ENCODE measurements at places on chromosomes 6 and 20. TPM values are rescaled to one million over a fixed set of nuclear protein-coding genes. Genes with fewer than 3 reads are reported as not detected.

The C4A gene
- 10.1 TPM for total RNA-seq

GRCh38 chr20:10848810-10849370 lies 175.1 kb upstream of the JAG1 start:
- H3K27ac ChIP-seq: no peak overlapping the region
- H3K4me3 ChIP-seq: no peak overlapping the region
- H3K36me3 ChIP-seq: peaks cover 3% of the 10 kb centered on the region
- DNase-seq: no peak
- H3K27me3 ChIP-seq: no peaks in the 10 kb centered on the region

DNA sequence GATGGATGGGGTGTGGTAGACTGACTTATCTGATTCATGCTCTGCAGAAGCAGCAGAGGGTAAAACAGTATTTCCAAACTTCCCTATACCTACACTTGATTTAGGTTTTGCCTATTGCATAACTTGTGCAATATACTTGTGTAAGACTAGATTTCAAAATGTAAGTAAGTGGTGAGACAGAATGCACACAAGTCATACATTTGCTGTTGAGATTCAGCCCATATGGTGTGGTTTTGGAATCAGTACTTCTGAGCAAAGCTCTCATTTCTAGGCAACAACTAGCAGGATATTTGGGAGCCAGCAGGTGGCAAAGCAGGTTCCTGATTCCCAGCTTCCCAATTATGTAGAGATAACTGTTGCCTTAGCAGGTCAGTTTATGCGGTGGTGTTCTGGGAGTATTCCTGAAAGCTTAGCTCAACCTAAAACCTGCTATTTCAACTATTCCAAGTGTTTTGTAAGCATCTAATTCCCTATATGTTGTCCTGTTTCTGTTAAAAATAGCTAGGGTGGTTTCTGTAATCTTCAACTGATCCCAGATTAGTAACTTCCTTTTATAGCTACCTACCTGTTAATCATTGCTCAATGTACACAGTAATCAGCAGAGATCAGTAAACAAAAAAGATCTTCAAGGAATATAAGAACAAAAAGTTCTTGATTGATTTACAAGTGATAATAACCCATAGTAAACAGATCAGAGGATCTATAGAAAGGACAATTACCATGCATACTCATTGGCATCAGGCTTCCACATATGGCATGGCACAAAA lies 8.5 kb upstream of the FABP7 start:
- no peak overlapping the region for H3K4me3 ChIP-seq
- H3K4me1 ChIP-seq: no peaks in the 10 kb centered on the region
- no peak for DNase-seq

The RNF182 gene
- total RNA-seq: 3.0 TPM

The GINM1 gene
- 20.3 TPM for total RNA-seq

The ARMH2 gene
- total RNA-seq: not detected

The TSPO2 gene
- not detected for total RNA-seq

DNA sequence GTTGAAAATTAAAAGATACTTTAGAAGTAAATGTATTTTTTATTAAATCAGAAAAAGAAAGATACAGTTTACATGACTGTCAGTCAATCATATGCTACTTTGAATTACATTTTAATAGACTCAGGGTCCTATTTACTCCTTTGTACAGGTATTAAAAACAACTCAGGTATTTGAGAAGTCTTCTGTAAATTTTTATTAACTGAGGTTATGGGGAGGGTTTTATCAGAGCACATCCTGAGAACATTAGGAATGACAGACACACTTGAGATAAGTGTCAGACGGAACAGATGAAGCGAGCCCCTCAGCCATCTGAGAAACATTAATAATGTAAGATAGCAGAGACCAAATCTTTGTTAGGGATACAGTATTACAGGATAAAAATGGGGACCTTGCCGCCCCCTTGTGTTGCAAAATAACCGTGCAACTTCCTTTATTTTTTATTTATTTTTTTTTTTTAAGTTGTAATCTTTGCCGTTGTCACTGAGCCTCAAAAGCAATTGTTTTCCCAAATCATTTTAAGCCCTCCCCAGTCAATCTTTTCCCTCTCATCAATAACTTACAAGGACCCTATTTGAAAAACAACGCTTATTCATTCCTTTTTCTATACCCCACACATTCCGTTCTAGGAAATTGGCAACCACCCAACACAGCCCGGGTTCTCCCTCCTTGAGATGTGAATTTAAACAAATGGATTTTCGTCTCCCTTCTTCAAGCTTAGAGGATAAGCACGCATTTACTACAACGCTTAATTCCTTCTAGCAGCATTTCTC lies 126.7 kb downstream of the BCAS1 start:
- no peak overlapping the region for H3K4me3 ChIP-seq
- H3K4me1 ChIP-seq: peaks cover 44% of the 10 kb centered on the region
- no peak overlapping the region for H3K27ac ChIP-seq

DNA sequence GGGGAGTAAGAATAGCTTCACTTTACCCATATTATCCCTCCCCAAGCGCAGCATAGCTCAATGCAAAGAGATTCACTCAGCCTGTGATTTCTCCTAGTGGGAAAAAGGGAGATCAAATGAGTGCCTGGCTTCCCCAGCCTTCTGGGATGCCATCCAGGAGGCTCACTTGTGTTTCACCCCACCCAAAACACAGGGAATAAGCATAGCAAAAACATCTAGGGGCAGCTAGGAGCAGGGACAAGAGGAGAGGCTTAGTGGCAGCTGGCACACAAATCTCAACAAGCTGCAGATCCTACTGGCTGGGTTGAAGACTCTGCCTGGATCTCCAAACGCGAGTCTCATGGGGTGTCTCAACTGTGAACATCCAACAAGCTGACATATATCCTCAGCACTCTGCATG lies 715.8 kb downstream of the RNF144B start:
- H3K27me3 ChIP-seq: no peaks in the 10 kb centered on the region
- peaks cover 18% of the 10 kb centered on the region for H3K4me1 ChIP-seq
- H3K36me3 ChIP-seq: peaks cover 20% of the 10 kb centered on the region
- no peak overlapping the region for H3K27ac ChIP-seq
- H3K4me3 ChIP-seq: no peak overlapping the region
- no peak for DNase-seq

The NHSL1 gene
- total RNA-seq: 56.6 TPM

GRCh38 chr20:48705240-48706115 lies 122.3 kb downstream of the PREX1 start:
- peaks cover 14% of the 10 kb centered on the region for H3K36me3 ChIP-seq
- no peak overlapping the region for H3K4me3 ChIP-seq
- no peaks in the 10 kb centered on the region for H3K27me3 ChIP-seq

DNA sequence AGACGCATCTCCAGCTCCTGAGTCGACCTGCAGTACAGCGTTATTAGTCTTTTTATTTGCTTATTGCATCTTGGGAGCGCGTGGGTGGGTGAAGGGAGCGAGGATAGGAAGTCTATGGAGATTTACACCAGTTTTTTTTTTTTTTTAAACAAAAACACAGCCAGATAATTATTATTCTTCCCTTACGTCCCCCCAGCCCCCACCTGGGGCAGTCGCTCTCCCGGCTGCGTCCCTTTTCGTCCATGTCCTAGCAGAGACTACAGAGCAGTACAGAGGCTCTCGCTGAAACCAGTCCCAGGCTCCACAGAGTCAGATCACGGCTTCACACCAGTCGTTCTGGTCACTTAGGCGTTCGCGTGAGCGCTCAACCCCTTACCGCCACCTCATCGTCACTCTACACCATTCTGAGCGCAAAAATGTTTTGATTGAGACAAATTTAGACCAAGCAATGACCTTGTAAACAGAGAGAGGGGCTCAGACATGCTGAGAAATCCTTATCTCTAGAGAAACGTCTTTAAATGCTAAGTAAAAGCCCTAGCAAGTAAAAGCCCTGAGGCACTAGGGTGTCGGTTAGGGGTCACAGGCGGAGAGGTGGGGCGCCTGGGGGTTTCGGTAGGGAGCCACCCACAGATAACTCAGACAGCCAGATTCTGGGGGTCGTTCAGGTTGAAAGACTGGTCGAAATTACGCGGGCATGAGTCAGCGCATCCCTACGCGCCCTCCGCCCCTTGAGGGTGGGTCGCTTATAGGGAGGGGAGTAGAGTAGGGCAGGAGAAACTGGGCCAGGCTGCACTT lies 975 bp upstream of the PPT2 start:
- H3K27me3 ChIP-seq: no peaks in the 10 kb centered on the region
- peaks cover 10% of the 10 kb centered on the region for H3K36me3 ChIP-seq
- H3K4me3 ChIP-seq: peak overlapping the region; percentile 100
- H3K27ac ChIP-seq: peak overlapping the region; percentile 97
- peaks cover 47% of the 10 kb centered on the region for H3K4me1 ChIP-seq
- peak; percentile 32 for DNase-seq

The IL17F gene
- not detected for total RNA-seq

DNA sequence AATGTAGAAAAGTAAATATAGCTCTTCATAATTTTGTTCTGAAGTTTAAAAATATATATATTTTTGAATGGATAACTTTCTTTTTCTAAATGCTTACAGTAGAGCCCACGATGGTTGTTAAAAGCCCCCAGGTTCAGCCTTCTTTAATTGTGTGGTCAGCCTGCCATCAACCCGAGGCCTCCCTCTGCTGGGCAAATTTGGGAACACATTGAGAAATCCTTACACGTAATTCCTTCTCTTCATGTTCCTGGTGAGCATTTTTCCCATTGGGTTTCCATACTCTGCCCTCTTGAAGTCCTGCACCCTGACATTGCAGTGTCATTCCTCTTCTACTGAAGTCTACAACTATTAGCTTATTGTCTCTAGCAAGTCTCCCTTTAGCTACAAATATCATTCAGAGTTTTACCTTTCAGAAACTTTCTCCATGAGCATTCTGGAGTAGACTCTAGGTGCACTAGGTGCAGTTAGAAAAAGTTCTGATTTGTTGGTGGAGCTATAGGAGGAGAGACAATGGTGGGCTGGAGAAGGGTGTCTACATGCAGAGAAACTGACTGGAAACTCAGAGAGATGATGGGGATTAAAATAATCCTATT lies 40.6 kb downstream of the TRIM38 start:
- H3K4me1 ChIP-seq: peaks cover 5% of the 10 kb centered on the region
- DNase-seq: peak; percentile 66
- no peaks in the 10 kb centered on the region for H3K27me3 ChIP-seq
- H3K36me3 ChIP-seq: no peaks in the 10 kb centered on the region
- H3K27ac ChIP-seq: no peak overlapping the region

Data from neural crest cell (in vitro differentiated cells).